ENCODE measurements at places on chromosomes 5 and 9. TPM values are rescaled to one million over a fixed set of nuclear protein-coding genes. Genes with fewer than 3 reads are reported as not detected.

FAXDC2 gene
- 0.90 TPM for polyA plus RNA-seq

LRRC19 gene
- not detected for polyA plus RNA-seq

CACFD1 gene
- 15.9 TPM for polyA plus RNA-seq

FAM151B gene
- polyA plus RNA-seq, result not detected
